ENCODE measurements at places on chromosomes 4 and X.

- DNase-seq, result no peak
These were observed 19.3 kb downstream of the GUCY1B1 start for GRCh38 chr4:155777971-155778735.

- no peak for DNase-seq
These were observed 428.2 kb downstream of the ADAM29 start for GRCh38 chr4:175346376-175346775.

GRCh38 chr4:180372691-180373090, 1870.5 kb upstream of the TENM3 start:
- DNase-seq, result no peak

- DNase-seq, result no peak
These were observed 54.6 kb upstream of the RAPGEF2 start for GRCh38 chr4:159048166-159048886.

DNA sequence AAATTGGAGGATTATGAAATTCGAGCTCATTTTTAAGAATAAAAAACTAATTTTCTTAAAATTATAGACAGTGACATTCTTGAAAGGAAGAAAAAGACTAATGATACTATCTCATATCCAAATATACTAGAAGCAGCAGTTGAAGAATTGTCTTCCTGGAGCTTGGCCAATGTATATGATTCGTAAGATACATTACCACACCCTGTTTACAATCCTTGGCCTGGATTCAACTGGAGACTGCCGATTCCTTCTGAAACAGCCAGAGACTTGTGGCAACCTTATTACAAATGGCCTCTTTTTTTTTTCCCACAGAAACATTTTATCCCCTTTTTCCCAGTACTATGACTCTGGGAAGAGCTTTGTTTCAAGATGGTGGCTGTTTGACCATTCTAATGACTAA, 571.2 kb upstream of the FAT1 start:
- DNase-seq, result no peak

DNA sequence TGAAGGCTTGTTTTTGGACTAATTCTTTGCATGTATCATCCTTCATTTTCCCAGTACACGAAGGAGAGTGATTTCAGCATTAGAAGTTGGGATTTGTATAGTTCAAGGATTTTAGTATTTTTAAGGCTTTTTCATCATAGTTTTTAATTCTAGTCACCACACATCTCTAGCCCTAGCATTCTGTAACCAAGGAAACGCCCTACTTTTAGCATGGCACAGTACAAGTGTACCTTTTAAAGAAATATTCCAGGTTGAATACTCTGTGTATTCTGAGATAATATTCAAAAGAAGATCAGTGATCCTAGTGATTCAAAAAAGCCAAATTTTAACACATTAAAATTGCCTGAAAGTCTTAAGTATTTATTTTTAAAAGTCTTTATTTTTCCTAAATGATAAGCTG, 150.5 kb downstream of the RAP1GDS1 start:
- no peak for DNase-seq

DNA sequence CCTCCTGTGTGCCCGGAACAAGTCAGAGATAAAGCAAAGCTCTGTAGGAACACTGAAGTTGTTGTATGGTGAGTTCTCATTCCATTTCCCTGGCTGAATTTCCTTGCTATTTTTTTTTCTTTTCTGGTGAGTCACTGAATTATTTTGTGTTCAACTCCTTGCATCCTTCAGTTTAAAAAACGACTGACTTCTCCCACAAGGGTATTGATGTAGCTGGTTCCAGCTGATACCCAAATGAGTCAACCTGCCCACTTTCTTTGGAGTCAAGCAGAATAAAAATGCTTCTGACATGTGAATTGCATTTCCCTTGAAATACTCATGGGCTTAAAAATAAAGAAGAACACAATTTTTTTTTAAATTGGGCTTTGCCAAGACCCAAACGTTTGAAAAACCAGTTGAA, 85.5 kb downstream of the SHOX start:
- DNase-seq, result no peak

DNA sequence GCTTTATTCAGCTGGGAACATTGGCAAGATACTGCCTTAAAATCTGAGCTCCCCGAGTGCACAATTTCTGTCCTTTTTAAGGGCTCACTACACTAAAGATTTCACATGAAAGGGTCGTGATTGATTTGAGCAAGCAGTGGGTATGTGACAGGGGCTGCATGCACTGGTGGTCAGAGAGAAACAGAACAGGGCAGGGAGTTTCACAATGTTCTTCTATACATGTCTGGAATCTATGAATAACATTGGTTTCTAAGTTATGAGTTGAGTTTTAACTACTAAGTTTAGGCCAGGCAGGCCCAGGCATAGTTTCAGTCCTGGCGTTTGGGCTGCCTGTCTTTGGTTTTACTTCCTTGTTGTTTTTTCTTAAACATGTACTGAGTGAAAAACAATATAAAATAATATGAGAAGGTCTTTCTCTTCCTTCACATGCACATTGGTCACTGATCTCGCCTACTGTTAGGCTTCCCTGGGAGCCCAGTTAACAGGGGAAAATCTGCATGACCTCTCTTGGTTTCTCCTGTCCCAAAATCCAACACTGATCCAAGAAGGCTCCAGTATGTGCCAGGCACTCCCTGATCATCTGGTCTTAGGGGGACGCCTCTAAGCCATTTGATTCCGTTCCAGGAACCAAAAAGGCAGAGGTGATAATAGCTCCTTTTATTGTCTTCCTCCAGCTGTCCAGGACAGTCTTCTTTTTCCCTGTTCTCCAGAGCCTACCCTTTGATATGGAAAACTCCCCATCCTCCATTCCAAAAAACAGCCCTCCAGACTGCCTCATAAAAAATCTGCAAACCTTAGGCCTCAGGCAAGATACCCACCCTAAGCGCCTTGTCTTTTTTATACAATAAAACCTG, at the start of gene UGT2B17:
Gene UGT2B17, minus strand, starts transcription at position 51 of the 854 bp plus-strand sequence. CDS start 7,838 bp downstream, outside the sequence.
- DNase-seq, result no peak

DNA sequence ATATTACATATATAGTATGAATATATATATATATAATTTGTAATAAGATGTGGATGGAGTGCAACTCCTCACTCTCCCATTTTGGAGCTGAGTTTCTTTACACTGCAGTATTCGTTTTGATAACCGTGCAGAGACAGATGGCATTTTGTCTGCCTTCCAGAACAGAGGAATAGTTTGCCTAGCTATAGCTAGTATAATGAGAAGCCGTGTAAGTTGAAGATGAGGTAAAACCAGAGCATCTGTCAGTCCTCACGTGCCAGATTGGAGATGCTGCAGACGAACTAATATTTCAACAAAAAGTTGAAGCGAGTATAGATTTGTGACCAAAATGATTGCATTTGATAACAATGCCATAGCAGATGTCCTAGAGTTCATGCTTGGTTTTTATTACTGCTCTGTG, 180.6 kb downstream of the FMR1NB start:
- no peak for DNase-seq

DNA sequence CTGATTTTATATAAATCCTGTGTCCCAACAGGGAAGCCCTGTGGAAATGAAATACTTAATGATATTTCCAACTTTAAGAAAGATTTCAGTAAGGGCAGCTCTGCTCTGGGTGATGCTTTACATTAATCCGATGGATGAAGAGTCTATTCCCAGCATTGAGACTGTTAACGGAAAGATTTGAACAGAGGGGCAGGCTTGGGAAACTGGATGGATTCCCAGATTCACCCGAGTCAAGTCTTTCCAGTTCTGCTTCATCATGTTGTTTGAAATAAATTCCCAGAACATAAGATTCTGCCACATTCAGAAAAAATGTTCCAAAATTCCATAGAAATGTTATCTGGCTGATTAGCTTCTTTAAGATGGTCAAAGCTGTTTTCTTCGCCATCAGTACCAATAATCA, 246.0 kb downstream of the FBXW7 start:
- DNase-seq, result no peak

DNA sequence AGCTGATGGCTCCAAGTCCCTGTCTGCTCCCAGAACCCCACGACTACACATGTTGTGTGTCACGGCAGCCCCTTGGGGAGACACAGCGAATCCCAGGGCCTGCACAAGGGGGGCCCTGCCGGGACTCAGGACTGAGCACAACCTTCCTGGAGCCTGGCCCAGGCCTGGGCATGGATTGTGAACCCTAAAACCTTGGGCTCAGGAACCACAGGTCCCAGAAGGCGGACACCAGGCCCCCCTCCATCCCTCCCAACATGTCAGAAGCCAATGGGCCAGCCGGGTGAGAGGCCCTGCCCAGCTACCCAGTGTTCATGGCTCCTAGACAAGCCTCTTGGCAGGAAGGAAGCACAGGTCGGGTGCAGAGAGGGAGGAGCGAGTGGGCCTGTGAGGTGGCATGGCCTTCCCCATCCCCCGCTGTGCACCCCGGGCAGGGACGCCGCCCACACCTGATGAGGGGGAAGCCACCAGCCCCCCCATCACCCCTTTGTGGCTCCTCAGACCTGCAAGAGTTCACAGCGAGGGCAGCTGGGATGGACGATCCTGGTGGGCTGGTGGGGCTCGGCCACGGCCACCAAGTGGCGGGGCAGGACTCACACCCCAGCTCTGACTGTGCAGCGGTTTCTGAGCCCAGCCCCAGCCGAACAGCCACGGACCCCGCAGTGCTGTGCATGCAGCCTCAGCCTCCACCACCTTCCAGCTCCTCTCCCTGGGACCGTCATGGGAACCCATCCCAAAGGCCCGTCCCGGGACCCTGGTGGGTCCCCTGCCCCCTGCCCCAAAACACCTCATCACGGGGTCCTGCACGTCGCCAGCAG, 3.7 kb downstream of the PDE6B start:
- no peak for DNase-seq

DNA sequence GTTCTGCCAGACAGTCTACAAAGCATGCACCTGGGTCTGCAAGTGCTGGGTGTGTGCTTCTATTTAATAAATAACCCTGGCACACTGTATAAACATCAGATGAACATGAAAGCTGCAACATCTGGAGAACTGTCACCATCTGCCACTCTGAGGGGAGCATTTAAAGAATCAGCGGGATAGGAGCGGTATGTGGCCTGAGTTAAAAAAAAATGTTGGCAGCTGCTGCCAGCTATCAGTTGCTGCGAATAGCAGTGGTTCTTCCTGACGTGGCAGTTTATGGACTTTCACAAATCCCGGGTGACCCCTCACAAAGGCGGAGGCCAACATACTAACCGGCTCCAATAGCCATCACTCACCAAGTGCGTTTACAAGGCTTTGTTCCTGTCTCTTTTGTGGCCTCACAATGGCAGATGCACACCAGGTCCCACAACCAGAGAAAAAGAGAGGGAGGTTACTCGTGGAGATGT, 95.1 kb downstream of the RASL11B start:
- DNase-seq, result no peak

DNA sequence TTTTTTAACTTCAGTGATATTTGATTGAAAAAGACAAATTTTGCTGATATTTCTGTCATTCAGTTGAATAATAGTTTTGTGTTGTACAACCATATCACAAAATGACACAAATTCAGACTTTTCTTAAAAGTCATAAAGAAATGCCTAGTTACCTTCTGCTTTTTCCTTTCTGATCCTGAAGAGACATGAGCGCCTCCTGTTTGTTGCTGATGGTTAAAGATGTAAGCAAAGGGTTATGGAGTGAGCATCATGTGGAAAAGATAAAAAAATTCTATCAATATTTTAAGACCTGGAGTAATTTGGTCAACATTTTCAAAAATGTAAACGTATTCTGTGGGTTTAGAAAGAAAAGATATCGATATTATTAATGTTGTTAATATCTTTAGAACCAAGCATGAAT, 669.9 kb upstream of the NR3C2 start:
- DNase-seq, result no peak

DNA sequence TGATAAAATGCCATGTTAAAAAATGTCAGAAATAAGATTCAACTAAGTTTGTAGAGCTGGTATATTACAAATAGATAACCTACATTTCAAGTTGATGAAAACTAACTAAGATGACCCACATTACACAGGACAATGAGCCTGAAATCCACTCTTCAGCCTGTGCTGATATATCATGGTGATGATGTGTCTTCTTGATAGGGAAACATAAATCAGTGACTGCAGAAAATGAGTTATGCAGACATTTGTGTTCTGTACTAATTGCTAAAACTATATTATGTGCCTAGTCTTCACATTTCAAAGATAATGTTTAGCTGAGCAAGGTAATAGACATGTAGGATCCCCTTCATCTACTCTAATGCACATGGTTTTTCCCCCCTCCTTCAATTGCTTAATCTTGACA, 331.6 kb upstream of the F9 start:
- DNase-seq, result no peak

DNA sequence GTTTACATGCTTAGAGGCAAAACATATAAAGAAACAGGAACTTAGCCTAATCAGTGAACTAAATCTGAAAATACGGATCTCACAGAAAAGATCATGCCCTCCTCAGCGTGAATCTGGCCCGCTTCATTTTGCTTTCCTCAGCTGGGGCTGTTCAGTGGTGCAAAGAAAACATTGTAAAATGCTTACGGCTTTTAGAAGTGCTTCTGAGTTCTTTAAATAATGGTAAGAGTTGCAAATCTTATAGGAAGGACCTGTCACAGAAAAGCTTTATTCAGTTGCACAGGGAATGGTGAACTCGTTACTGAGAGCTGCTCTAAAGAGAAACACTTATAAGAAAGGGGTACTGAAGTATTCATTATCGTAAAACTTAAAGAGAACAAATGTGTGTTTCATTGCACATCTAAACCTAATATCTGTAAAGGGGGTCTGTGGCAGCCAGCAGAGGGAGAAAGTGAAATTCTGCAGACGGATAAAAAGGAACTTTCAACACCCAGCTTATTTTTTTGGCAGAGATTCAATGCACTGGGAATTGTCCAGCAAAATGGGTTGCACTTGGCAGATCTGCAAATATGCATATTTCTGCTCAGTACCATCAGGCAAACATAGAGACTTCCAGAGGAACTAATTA, 139.2 kb upstream of the ANK2 start:
- DNase-seq, result no peak

GRCh38 chr4:76272073-76272472, 20.6 kb downstream of the FAM47E start:
- DNase-seq, result no peak

GRCh38 chrX:42755815-42756214, 22.1 kb downstream of the PPP1R2C start:
- no peak for DNase-seq

GRCh38 chrX:105101378-105101777, 119.1 kb downstream of the TEX13A start:
- no peak for DNase-seq

DNA sequence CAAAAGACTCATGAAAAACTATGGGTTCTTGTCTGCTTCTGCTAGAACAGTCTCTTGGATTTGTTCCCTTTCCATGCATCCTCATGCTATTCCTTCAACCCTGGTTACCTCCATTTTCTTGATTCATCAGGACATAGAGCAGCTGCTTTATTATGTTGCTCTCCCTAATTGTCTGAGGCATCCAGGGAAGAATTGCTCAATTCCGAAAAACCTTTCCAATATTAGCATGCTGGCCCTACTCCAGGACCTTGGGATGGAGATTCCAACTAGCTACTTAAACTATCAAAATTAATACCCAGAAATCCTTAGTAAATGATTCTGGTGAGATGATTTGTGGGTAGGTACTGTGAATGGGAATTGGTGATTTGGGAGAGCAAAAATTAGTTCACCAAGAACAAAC, 56.6 kb upstream of the FAM47B start:
- no peak for DNase-seq

DNA sequence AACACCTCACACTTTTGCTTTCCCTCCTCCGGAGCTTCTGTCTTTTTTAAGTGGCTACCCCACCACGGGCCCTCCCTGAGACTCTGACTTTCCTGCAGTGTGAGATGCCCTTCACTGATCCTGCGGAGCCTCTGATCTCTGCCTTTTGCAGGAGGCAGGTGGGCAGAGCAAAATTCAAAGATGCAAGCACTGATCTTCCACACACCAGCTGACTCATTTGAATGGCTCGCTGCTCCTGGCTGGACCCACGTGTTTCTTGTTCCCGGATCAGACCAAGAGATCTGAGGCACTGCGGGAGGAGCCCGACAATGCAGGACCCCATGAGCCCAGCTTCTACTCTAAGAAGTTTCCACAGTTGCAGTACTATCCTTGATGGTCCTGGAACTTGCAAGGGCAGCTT, 1607.9 kb upstream of the TENM3 start:
- no peak for DNase-seq

Measured in stimulated activated CD8-positive, alpha-beta memory T cell treated with anti-CD3 and anti-CD28 coated beads, Interleukin-7, amount 100 ng/mL, for 1 hour (primary cell).